NCI-H1436 treated with DMSO at 0.1 percent for 48 hours (cell line): ENCODE measurements at places on chromosomes 16 and 17.

DNA sequence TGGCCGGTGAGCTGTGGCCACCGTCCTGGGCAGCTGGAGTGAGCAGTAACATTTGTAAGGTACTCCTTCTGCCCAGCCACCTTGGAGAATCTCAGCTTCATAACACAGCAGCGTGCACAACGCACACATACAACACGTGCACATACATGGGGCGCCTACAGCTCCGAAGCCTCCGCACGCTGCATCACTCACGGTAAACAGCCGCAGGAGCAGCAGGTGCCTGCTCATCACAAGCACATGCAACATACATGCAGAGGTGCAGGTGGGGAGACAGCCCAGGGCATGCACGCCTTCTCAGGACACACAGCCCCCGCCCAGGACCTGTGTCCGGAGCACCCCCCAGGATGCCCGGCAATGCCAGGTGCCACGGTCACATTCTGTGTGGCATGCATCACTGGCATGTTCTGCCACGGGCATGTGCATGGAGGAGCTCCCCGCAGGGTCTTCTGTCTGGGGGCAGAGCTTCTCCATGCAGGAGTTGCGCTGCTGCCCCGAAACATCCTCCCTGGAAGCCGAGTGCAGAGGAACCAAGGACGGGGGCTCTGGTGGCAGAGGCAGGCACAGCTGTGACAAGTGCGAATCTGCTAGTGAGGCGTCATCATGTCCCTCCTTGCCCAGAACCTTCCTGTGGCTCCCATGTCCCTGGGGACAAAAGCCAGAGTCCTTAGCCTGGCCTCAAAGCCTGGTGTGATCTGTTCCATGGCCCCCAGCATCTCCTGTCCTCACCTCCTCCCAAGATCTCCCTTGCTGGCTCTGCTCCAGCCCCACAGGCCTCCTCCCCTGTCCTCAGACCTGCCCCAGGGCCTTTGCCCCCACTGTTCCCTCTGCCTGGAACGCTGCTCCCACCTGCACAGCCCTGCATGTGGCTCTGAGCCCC is 184.0 kb upstream of the GSE1 start:
- DNase-seq: no peak

DNA sequence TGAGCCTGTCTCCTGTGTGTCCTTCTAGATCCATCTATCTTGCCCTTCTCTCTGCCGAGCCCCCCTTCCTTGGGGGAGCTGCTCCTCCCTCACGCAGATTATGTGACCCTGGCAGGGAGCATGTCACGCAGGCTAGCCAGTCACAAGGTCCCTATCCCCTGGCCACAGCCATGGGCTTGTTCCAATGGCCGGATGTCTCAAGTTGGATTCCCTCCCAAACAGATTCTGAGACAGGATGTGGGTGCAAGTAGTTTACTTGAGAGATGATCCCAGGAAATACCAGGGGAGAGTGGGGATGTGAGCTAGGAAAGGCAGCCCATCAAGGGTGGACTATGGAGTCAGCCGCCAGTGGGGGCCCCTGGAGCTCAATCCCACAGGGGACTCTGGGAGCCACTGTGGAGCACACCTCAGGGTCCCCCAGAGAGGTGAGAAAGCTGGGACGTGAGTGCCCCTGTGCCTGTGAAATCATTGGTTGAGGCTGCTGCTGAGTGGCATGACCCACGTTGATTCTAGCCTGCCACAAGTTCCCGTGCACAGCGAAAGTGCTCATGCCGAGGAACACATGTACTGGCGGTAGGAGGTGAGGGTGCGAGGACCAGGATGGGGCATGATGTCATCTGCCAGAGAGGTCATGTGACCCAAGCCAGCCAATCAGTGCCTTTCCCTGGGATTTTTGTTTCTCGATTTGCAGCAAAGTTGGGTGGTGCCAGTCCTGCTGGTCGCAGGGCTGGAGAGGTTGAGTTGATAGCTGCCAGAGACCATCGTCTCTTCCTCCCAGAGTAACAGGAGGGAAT is 6.4 kb upstream of the CRISPLD2 start:
- DNase-seq: no peak

GRCh38 chr16:88202207-88202745 is 180.5 kb upstream of the ZNF469 start:
- DNase-seq: no peak

- no peak for DNase-seq
These were observed 1194.3 kb upstream of the CDH8 start for GRCh38 chr16:63230421-63231040.

DNA sequence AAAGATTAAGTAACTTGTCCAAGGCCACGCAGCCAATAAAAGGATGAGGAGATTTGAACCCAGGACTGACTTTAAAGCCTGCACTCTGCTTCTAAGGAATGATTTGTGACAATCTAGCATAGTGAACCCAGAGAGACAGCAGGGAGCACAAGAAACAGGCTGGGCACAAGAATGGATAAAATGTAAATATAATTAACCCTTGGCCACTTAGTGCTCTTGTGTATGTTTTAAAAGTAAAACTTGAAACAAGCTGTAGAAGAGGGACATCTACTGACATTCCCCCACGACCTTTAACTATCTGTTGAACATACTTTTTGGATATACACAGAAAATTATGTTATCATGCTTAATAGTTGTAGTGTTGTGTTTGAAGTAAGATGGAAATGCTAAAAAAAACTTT is 141.9 kb upstream of the PMFBP1 start:
- DNase-seq: no peak

GRCh38 chr16:16973707-16974591 is 496.8 kb downstream of the XYLT1 start:
- no peak for DNase-seq
